ENCODE measurements at places on chromosomes 1 and 21.
A peak's percentile ranks its signal among the peaks of the same experiment; 100 is the strongest.

GRCh38 chr1:7539769-7540175 lies 231.3 kb upstream of the VAMP3 start:
- no peak for DNase-seq

GRCh38 chr1:56872597-56872996 lies 18.0 kb downstream of the C8A start:
- DNase-seq, result no peak

- no peak for DNase-seq
Observed at GRCh38 chr1:84539972-84540371, 33.6 kb upstream of the GNG5 start.

DNA sequence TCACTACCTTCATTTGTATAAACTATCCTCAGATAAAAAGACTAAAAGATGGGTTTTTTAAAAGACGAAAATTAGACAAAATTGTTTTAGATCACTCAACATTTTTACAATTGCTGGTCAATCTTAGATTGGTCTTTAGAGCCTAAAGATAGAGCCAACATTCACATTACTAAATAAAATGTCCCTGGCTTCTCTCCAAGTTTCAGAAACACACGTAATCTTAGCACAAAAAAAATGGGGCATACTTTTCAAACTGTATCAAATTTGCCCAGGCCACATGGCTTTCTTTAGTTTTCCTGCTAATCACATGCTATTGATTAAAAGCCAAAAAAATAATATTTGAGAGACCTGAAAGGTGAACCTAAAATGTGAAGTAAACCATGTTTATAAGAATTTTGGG lies 288.1 kb downstream of the DPYD start:
- DNase-seq, result no peak

DNA sequence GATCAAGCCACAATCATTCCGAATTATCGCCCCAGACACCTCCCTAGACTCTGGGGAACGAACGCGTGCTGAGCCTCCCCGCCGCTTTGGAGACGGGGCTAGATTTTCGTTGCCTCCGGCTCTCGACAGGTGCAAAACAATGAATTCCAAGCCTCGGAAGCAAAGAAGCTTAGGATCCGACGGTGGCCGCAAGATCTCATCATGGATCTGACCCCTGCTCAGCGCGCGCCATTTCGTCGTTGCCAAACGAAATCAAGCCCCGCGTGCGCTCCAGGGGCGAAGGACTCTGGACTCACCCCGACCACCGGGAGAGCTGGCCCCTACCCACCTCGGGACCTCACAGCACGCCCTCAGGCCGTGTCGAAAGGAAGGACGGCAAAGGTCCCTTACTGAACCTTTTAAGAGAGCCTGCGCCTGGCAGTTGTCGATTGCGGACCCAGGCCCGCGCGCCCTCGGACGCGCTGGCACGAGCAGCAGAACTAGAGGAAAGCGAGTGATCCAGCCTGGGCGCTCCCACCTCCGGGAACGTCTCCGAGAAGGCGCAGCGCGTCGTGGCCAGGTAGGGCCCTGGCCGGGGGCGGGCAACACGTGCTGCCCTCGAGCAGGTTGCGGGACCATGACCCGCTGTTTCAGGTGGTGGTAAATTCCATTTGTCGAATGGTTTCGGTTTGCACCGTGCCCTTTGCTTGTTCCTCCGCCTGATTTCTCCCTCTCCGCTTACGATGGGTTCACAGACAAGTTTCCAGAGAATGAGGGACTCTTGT lies 1.6 kb upstream of the RUNX3 start:
- DNase-seq, result no peak

DNA sequence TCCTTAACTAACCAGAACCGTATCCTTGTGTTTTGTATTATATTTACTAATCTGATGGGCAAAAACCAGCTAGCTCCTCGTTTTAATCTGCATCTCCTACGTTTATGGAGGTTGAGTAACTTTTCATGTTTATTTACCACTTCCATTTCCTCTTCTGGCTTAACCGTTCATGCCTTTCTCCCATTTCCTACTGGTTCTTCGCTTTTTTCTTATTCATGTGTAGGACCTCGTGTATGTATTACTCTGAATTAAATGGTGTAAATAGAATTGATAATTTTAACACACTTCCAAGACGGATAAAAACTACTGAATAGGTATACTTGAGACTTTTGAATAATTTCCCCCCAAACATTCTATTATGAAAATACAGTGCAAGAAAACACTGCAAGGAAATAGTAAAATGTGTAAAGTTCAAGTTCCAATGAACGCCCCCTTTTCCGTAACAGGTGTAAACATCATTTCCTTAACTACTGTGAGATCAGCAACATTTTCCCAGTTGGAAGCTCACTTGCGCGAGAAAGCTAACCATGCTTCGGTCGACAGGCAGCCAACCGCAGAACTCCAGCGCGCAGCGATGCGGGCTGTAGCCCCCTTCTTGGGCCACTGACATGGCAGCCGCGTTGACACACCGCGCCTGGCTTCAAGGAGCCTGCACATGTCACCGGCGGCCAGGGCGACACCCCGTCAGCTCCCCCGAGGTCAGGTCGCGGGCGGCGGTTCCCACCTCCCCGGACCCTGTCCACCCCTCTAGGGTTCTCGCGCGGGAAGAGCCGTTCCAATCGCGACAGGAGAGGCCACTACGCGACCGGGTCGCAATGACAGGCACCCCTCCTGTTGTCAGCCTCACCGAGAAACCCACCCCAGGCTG lies 816 bp downstream of the EDEM3 start:
- no peak for DNase-seq

DNA sequence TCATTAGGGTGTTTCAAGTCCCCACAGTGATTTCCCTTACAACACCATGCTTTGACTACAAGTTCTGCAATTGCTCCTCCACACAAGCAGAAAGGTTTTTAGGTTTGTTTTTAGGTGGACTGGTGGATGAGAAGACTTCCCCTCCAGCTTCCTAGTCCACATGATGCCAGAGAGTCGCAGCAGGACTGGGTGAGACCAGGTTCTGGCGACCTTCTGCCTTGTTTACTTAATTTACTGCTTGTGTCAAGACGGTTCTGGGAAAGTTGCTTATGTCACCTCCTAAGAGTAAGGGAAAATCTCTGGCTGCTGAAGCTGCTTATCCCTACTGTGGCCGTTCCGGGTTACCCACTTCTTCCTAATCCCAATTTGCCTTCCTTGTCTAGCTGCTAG lies 76.4 kb downstream of the GLUL start:
- DNase-seq, result no peak

- no peak for DNase-seq
Observed at GRCh38 chr1:212595787-212596714, 12.5 kb upstream of the ATF3 start.

DNA sequence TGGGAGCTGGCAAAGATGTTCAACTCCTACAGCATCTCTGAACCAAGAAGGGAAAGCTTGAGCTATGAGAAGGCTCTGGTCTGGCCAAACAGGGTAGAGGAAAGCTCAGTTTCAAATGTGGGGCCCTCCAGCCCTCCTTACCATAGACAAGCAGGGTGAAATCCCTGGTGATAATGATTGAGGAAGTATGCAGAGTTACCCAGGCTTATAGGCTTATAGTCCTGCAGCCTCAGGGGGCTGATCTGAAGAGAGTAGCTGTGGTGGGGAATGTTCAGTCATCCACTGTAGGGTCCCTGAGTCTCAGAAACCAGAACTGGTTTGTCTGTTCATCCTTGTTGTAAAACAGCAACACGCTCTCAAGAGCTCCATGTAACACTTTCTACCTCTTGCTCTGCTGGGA lies 19.8 kb upstream of the LY9 start:
- DNase-seq, result no peak

- DNase-seq, result no peak
Observed at GRCh38 chr1:198606020-198606438, 32.8 kb upstream of the PTPRC start.

GRCh38 chr21:37565530-37566223 lies 199.1 kb downstream of the DYRK1A start:
- no peak for DNase-seq

- no peak for DNase-seq
Observed at GRCh38 chr21:41361053-41361785, 608 bp upstream of the MX2 start.

DNA sequence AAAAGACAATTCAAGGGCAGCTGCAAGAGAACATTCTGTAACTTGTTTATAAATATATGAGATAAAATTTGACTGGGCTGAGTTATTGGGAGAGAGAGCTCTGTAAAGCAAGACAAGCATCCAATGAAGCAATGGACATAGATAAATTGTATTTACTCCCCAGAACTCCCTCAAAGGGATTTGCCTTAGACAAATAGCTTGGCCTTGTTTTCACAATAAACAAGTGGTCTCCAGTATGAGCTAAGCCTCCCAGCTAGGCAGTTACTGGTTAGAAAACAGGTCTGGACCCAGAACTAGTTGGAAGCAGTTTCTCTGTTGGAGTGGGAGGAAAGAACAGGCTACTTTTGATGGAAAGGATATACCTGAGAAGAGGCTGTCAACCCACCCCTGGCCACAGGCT lies 25.2 kb upstream of the SUCO start:
- DNase-seq, result no peak

DNA sequence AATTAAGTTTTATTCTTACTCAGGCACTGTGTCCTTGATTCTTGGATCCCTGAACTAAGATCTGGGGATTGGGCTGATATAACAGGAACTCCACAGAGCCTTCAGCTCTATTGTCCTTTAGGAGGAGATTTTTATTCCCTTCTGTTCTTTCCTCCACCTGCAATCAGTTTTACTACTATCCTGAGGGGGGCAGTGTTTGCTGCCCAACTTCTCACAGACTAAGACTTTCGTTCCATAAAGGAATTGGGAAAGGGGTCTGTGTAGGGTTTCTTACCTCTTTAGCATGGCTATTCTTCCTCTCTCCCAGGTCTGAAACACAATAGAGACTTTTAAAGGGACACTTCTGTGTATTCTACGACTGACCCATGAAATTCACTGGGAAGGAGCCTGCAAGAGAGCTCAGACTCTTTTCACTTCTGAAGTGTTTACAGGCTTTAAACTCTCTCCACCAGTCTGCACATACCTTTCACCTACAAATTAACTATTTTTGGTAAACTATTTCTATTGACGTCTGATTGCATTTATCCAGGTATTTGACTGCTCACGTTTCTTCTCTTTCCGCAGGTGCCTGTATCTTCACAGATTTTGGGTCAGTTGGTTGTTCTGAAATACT lies 103.3 kb upstream of the DEPDC1 start:
- DNase-seq, result no peak

DNA sequence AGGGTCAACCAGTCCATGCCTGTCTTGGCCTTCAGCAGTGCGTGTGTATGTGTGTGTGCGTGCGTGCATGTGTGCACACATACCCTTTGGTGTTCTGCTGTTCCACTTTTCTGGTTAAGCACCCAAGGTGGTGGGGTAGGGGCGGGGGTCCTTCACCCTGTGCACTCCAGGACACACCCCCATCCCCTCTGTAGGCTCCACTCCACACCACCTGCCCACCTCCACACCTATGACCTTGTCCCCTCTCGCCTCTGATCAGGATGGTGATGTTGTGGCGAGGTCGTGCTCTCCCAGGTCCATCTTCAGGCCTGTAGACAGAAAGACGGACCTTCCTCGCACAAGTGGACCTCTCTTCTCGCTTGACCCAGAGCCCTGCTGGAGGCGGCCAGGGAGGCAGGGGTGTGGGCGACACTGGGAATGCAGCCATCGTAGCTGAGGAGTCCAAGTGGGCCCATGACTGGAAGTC lies 44.6 kb downstream of the WDR4 start:
- DNase-seq, result no peak

GRCh38 chr1:89624314-89624713 lies 8.6 kb upstream of the LRRC8C start:
- no peak for DNase-seq

GRCh38 chr1:100358210-100358609 lies 5.9 kb downstream of the CDC14A start:
- DNase-seq, result no peak

- DNase-seq, result no peak
Observed at GRCh38 chr1:89587729-89588161, 45.2 kb upstream of the LRRC8C start.

GRCh38 chr1:84524590-84524989 lies 18.2 kb upstream of the GNG5 start:
- DNase-seq, result no peak

DNA sequence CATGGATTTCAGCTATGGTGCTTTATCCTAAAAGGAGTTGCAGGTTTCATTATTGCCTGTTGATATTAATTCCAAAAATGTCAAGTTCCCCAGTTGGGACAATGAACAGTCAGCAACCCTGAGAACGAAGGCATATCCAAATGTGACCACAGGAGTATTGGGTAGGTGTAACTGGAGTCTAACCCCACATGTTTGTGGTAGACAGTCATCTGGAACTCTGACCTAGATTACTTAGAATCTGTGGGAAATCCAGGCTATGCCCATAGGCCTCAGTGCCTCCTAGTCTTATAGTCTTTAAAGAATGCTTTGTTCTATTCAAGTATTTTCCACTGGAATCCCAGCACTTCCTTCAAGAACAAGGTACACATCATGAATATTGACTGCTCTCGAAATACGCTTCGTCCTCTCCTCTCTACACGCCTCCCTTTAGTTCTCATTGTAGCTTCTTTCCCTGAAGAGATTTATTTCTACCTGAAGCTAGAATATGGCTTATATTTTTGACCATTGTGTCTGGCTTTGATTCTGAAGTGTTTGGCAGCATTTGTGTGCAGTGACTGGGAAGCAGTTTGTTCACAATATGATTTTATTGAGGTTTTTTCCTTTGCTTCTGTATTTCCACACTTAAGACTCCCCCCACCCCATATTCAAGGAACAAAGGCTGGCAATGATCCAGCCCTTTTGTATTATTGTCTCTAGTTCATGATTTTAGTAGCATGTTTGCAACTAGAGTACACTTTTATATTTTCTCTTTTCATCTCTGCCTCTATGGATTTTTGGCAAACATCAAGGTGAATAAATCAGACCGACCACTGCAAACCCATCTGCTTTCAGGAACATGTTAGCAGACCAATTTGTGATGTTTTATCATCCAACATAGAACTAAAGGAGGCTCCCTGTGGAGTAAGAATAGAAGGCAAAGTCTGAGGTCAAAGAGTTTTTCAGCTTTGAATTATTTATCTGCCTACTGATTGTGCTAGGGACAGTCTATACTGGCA lies 178.6 kb downstream of the GPR52 start:
- DNase-seq, result no peak

- DNase-seq, result no peak
Observed at GRCh38 chr1:206742719-206743383, 27.7 kb upstream of the IL19 start.

GRCh38 chr1:61741711-61742619 lies at the start of gene PATJ:
PATJ (plus strand) TSS chr1:61742480; CDS start chr1:61762893, 20,413 bp downstream.
- peak; percentile 44 for DNase-seq

- no peak for DNase-seq
Observed at GRCh38 chr21:42864815-42865775, 14.2 kb downstream of the WDR4 start.

DNA sequence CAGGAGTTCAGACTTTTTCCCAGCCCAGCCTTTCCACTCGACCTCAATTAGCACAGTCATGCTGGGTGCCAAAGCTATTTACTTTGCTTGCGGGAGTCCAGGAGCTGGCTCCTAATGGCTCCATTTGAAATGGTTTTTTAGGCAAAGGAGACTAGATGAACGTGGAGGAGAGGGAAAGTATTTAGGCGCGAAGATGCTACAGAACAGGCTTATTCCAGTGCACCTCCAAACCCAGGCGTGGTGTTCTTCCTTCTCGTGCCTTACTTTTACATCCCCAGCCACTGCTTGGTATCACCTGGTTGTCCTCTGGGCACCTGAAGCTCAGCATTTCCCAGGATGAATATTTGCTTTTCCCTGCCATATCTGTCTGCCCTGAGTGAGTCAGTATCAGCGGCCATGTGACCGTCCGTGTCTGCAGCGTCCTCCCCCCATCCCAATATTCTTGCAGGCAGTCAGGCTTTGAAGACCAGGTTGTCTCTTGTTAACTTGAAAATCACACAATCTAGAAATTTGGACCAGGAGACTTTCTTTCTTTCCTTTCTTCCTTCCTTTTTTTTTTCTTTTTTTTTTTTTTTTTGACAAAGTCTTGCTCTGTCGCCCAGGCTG lies 198.5 kb downstream of the DYRK1A start:
- no peak for DNase-seq
